ENCODE measurements at places on chromosomes 4 and X. TPM values are rescaled to one million over a fixed set of nuclear protein-coding genes. Genes with fewer than 3 reads are reported as not detected.

Gene MAGED4
- total RNA-seq: 1.4 TPM

- no peak for DNase-seq
Measured at GRCh38 chr4:174534461-174534860, 12.2 kb upstream of the HPGD start.

DNA sequence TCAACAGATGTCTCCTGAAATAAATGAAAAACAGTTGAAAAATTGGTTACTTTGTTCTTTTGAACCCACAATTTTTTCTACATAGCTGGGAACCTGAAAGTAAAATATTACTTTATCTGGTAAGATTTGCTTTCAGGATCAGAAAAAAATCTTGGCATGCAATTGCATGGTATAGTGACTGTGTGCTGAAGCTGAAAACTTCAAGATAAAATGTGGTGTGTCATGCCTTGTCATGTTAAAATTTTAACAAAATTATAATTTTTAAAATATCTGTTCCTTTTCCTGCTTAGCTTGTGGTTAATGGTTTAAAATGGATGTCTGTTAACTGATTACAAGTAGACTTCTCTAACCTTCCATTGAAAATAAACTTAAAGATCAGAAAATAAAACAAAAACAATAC is 904.8 kb downstream of the PDHA2 start:
- DNase-seq: no peak

DNA sequence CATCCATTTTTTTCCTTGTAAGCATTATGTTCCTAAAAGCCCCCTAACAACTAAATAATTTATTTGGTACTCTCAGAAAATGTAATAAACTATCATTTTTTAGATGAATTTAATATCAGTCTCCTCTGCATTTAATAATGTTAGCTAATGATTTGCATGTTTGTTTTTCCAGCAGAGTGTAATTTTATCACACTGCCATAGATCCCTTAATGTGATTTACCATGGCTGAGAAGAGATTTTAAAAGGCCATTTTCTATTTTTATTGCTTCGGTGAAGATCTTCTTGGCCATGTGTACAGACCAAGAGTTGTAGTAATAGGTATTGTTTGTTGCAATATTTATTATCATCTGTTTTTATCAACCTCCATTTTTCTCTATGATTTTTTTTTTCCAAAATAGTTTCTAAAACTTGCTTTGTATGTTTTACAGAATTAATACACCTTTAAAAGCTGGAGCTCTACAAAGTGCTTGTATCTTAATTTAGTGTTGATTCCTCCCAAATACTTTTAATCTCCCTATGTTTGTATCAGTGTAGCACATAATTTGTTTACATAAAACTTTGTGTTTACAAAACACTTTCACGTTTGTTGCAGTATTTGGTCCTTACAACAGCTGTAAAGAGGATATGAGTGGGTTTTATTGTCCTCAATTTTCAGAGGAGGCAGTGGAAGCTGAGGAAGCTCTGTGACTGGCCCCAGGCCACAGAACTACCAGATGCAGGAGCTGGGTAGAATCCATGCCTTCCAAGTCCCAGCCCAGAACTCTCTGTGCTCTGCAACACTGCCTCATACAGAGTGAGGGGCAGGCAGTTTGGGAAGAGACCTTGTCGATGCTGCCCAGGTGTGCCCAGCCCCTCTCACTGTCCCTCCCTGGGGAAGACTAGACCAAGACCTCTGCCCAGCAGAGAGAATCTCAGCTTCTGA is 58.1 kb downstream of the FAM114A1 start:
- DNase-seq: no peak

DNA sequence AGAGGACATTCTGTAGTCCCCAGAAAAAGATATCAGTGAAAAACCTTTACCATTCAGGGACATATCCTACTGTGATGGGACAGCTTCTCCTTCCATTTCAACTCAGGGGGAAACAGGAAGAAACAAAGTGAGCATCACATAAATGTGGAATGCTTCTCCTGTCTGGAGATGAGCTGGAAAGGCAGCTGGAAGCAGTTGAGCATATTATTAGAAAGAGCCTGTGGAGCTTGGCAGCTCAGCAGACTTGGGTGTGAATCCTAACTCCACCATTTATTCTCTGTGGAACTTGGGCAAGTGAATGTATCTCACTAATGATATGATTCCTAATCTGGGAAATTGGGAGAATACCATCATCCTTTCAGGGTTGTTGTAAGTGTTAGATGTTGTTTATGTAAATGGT is 232.1 kb upstream of the F9 start:
- DNase-seq: no peak

Gene CXCL11
- total RNA-seq: not detected

GRCh38 chr4:27764526-27764837 is 903.8 kb downstream of the STIM2 start:
- no peak for DNase-seq

GRCh38 chrX:69457756-69458155 is 46.4 kb upstream of the NALF2 start:
- no peak for DNase-seq

Gene CRMP1
- not detected for total RNA-seq

DNA sequence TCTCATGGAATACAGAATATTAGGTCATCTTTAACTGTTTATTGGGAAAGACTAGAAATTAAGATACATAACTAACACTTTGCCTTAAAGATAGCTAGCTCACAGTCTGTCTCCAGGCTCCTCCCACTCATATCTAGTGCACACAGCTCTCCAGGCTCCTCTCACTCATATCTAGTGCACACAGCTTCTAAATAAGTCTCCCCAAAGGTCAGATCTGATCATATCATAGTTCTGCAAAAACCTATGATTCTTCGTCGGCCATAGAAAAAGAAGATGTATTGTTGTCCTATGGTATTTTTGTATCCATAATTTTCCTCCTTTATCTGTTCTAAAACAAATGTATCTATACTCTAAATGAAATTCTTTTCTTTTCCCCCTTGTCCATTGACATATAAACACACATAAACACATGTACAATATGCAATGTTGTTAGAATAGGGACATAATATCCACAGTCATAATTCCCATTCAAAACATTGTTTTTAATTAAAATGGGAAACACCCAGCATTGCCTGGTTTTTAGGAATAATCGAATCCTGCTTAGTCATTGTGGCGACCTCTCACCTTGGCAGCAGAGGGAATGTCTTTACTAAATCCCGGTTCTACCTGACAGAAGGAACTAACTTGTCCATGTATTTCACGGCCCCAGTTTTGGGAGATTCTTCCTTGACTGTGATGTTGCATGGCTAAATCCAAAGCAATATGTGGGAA is 1282.0 kb downstream of the PCDH7 start:
- no peak for DNase-seq

Gene FAM47A
- total RNA-seq: not detected

Gene IQCM
- not detected for total RNA-seq

Gene RADX
- 10.4 TPM for total RNA-seq

Gene PAK3
- 0.44 TPM for total RNA-seq

GRCh38 chr4:52202931-52203330 is 151.8 kb downstream of the SPATA18 start:
- DNase-seq: no peak

- DNase-seq: no peak
Measured at GRCh38 chr4:3074846-3075651, 568 bp downstream of the HTT start.

DNA sequence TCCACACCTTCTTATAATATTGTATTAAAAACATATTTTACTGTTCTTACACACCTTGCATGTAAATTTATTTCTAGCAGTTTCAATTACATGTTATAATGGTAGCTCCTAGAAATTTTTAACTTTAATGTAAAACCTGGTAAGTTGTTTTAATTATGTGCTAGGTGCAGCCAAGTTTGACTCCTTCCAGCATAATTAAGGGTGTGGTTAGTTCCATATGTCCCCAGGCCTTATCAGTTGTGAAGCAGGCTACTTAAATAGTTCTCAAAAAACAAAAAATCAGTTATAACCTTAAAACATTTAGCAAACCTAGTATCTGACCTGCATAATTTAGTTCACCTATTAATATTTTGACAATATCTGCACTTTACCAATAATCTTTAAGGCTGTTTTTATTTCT is 26.9 kb upstream of the PASD1 start:
- no peak for DNase-seq

- no peak for DNase-seq
Measured at GRCh38 chrX:9604111-9604907, 139.5 kb downstream of the TBL1X start.

Gene DGKK
- total RNA-seq: not detected

Gene ADRA2C
- not detected for total RNA-seq

DNA sequence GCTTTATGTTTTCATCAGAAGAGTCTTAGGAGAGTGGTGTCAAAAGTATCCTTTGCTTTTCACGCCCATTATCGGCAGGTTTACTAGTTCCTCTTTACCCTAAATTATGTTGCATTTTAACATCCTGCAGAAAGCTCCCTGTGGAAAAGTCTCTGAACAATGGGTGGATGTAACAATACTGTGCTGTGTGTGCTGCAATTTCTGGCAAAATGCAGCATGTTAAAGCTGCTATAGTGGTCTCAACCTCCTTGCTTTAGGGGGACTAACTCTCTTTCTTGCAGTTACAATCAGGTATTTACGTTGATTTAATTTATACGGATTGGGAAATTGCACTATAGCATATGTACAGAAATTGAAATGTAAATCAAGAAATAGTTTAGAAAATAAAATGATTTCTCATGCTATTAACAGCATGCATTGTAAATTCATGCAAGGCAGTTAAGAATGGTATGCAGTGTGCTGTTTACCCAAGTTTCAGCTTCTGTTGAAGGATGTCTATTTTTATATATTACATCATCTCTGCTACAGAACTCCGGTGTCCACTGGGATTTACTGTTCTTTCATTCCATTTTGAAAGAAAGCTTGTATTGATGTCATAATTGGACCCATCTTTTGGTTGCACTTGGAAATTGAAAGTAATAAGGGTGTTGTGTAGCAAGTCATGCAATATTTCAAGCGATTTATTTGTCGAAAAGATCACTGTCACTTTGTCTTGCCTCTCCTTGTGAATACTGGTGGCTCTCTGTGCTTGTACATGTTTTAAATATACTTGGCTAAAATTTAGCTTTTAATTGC is 145.7 kb downstream of the RAPGEF2 start:
- no peak for DNase-seq

DNA sequence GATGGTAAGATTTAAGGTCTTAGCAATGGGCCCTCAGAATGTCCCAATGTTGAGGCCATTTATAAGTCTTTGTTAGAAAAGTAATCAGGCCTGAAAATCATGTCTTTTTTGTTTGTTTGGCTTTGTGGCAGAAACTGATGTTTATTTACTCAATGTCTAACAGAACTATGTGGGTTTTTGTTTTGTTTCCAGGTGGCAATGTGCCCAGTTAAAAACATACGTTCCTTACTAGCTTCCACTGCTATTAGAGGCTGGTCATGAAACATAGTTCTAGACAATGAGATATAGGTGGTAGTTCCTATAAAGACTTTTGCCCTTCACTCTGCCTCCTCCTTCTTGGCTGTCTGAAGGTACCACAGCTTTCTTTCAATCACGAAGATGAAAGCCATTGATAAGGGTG is 108.8 kb downstream of the C4orf51 start:
- no peak for DNase-seq

- DNase-seq: no peak
Measured at GRCh38 chr4:112083587-112084347, 61.5 kb upstream of the FAM241A start.

GRCh38 chr4:116070283-116070682 is 956.9 kb upstream of the NDST4 start:
- no peak for DNase-seq

GRCh38 chrX:66408507-66408906 is 230.4 kb downstream of the EDA2R start:
- no peak for DNase-seq

GRCh38 chrX:29661290-29661689 is 554.1 kb upstream of the MAGEB2 start:
- DNase-seq: no peak

- DNase-seq: no peak
Measured at GRCh38 chrX:107610667-107611066, 17.6 kb upstream of the PRPS1 start.

Gene UGT2A1
- not detected for total RNA-seq

GRCh38 chrX:39249999-39250398 is 448.7 kb downstream of the MID1IP1 start:
- no peak for DNase-seq

Gene FGFR3
- not detected for total RNA-seq

Gene CITED1
- total RNA-seq: 0.40 TPM

GRCh38 chr4:172369471-172369959 is 556.3 kb downstream of the GALNTL6 start:
- no peak for DNase-seq

Gene ADGRG2
- not detected for total RNA-seq

DNA sequence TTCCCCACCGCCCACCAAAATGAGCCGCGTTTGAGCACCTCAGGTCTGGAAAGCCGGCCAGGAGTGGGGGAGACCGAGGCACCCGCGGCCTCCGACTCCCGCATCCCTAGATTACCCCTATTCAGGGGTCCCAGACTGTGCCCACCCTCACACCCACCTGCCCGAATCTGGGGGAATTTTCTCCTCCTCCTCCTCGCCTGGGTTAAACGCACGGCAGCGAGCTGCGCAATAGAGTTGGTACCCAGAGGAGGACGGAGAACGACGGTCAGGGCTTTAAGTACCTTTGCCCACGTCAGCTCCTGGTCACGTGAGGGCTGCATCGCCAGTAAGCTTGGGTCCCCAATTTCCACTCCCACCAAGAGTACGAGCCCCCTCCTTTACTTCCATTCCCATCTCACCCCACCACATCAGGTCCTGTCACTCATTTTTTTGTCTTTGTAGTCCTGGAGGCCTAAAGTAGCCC is at the start of gene ARMCX2:
Gene ARMCX2 (minus strand): TSS at position 250 of the 463 bp plus-strand sequence. CDS start 2,262 bp downstream, outside the sequence.
- no peak for DNase-seq

GRCh38 chr4:87506974-87507701 is 22.0 kb downstream of the SPARCL1 start:
- no peak for DNase-seq

Gene MAGEA1
- total RNA-seq: not detected

Gene FOXO4
- 22.1 TPM for total RNA-seq

- DNase-seq: no peak
Measured at GRCh38 chrX:11412715-11413623, 119.8 kb downstream of the AMELX start.

Gene DMRTC1B
- total RNA-seq: 0.36 TPM

Gene SHOX
- total RNA-seq: not detected

Gene HOPX
- total RNA-seq: 22.1 TPM

- no peak for DNase-seq
Measured at GRCh38 chr4:153204247-153204671, at the start of gene TRIM2. Gene TRIM2, plus strand, starts transcription at chr4:153204443. Its CDS starts 88 bp downstream, at chr4:153204531.

DNA sequence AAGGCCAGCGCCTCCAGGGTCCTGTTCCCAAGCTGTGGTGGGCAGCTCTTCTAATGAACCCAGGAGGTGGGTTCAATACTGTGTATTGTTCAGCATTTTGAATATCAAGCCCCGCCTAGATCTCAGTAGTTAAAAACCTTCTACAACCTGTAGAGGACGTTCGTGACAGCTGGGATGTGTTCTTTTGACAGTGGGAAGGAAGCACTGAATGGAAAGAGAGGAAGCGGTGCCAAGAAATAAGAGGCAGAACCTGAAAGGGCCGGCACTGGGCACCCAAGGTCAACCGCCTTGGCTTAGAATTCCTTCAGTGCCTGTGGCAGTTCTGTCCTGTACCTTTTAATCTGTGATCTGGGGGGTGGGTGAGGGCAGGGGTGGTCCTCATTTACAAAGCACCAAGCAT is 73.1 kb downstream of the CC2D2A start:
- no peak for DNase-seq
